ENCODE measurements at places on chromosomes 1 and 21. TPM values are rescaled to one million over a fixed set of nuclear protein-coding genes. Genes with fewer than 3 reads are reported as not detected.

Gene CFHR2
- polyA plus RNA-seq = not detected

DNA sequence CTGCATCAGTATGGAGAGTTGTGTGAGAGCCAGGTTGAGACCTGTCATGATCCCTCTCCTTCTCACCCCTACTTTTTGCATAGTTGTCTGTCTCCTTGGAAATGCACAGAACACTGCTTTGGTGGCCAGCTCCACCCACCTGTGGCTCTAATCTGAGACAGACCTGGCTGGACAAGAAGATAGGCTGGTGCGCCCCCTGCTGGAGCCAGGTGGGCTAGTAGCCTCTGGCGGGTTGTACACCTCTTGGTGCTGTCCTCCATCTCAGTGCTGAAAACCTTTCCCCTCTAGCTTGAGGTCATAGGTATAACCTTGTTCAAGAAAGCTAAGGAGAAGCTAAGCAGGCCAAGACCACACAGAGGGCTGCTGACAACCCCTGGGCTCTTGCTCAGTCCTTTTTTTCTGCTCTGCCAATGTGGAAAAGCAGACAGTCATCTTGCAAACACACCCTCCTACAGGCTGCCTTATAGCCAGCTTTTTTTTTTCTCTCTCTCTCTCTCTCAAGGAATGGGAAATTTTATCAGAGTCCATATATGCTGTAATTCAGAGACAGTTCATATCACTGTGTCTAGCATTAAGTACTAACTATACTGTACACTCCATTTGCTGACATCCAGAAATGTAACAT is 58.8 kb upstream of the SPATA6 start:
- H3K4me3 ChIP-seq = no peak overlapping the region
- no peak overlapping the region for H3K27ac ChIP-seq
- no peaks in the 10 kb centered on the region for H3K36me3 ChIP-seq
- H3K4me1 ChIP-seq = no peaks in the 10 kb centered on the region

- H3K27ac ChIP-seq = no peak overlapping the region
- no peak for DNase-seq
- H3K4me3 ChIP-seq = no peak overlapping the region
- peaks cover 5% of the 10 kb centered on the region for H3K4me1 ChIP-seq
- H3K36me3 ChIP-seq = no peaks in the 10 kb centered on the region
Measured at GRCh38 chr1:94609619-94610018, 68.1 kb upstream of the F3 start.

Gene S100A9
- 107 TPM for polyA plus RNA-seq

- H3K27me3 ChIP-seq = no peaks in the 10 kb centered on the region
- DNase-seq = no peak
- H3K4me3 ChIP-seq = no peak overlapping the region
Measured at GRCh38 chr1:113321771-113322387, 68.4 kb upstream of the MAGI3 start.
